ENCODE measurements at places on chromosomes 6 and 20.

- peaks cover 5% of the 10 kb centered on the region for H3K36me3 ChIP-seq
- peak overlapping the region; percentile 91 for H3K4me3 ChIP-seq
- H3K27ac ChIP-seq, result peak overlapping the region; percentile 5
- H3K27me3 ChIP-seq, result no peaks in the 10 kb centered on the region
These were observed 420 bp upstream of the BTN2A1 start for GRCh38 chr6:26457264-26457805.

DNA sequence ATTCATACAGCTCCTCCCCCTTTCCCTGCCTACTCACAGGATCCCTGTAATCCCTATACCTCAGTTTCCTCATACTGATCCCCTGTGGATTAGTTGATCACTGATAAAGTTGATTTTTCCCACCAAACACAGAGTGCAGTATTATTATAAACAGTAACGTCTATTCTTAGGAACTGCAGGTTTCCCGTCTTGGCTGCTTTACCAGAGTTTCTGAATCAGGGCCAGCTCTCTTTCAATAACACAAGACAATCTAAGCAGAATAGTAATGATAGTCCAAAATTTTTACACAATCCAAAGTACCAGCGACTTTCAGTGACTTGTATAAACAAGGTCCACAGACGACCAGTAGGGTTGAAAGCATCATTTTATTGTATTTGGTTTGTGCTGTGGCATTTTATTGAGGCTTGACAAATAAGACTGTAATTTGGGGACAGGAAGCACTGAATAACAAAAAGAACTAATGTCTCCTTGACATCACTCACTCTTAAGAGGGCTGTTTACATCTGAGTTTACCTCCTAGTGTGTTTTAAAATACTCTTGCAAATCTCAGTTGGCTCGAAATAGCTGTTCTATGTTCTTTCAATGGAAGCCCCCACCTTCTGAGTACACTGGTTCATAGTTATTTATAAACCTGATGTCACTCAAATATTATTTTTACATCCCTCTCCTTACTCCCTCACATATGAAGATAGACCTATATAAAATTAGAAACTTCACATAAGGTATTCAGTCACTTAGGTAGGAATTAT lies 6.1 kb upstream of the JARID2 start:
- no peaks in the 10 kb centered on the region for H3K4me1 ChIP-seq
- H3K27ac ChIP-seq, result no peak overlapping the region
- H3K4me3 ChIP-seq, result no peak overlapping the region
- DNase-seq, result no peak
- no peaks in the 10 kb centered on the region for H3K27me3 ChIP-seq

GRCh38 chr20:52104546-52105441 lies 86.8 kb downstream of the ZFP64 start:
- no peaks in the 10 kb centered on the region for H3K36me3 ChIP-seq
- no peaks in the 10 kb centered on the region for H3K27me3 ChIP-seq
- H3K4me1 ChIP-seq, result no peaks in the 10 kb centered on the region
- DNase-seq, result no peak

DNA sequence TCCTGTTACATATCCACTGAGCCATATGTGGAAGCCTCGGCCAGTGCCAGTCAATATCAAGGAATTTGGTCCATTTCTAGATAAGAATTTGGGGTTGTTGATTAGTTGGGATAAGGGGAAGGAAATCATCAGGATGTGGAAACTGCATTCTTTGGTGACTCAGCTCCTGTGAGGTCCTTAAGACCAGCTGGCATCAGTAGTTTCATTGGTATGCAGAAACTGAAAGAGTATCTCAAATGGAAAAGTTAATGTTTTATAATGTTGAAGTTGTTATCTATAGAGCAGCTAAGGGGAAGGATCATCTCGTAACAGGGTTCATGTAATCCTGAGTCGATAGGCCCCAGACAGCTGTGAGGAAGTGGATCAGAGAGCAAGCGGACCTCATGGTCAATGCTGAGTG lies 87.9 kb upstream of the PRND start:
- no peak for DNase-seq
- H3K4me1 ChIP-seq, result no peaks in the 10 kb centered on the region
- no peak overlapping the region for H3K4me3 ChIP-seq
- no peak overlapping the region for H3K27ac ChIP-seq

DNA sequence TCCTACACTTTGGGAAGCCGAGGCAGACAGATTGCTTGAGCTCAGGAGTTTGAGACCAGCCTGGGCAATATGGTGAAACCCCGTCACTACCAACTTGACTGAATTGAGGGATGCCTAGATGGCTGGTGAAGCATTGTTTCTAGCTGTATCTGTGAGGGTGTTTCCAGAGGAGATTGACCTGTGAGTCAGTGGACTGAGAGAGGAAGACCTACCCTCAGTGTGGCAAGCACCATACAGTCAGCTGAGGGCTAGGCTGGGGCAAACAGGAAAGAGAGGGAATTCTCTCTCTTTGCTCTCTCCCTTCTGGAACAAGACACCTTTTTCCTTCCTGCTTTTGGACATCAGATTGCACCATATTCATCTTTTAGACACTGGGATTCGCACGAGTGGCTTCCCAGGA lies 3.7 kb upstream of the ZUP1 start:
- H3K27me3 ChIP-seq, result no peaks in the 10 kb centered on the region
- H3K4me3 ChIP-seq, result no peak overlapping the region
- H3K36me3 ChIP-seq, result no peaks in the 10 kb centered on the region
- peaks cover 4% of the 10 kb centered on the region for H3K4me1 ChIP-seq
- H3K27ac ChIP-seq, result no peak overlapping the region
- no peak for DNase-seq

- H3K4me3 ChIP-seq, result no peak overlapping the region
- no peak for DNase-seq
- no peaks in the 10 kb centered on the region for H3K4me1 ChIP-seq
- H3K27ac ChIP-seq, result no peak overlapping the region
These were observed 13.8 kb upstream of the GTF3C6 start for GRCh38 chr6:110944681-110945151.

DNA sequence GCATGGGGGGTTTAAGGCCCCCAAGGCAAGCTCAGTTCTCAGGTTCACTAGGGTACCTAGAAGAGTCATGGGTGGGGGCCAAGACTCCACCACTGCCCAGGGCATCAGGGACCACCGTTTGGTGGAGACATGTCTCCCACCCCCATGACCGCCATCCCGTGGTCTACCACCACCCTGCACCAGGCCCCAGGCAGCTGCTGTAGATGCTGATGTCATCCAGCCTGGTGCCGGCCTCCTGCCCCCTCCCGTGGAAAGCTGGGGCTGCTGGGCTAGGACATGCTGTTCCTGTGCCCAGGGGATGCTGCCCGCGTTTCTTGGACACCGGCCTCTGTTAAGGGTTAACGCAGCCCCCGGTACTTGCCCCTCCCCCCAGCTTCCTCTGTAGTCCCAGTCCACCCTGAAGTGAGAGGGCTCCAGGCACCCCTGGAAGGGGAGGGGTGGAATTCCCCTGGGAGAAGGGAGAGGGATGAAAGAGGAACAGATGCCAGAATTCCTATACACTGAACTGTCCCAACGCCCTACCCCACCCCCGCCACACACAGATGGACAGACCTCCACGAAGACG lies 587 bp downstream of the IP6K3 start:
- no peaks in the 10 kb centered on the region for H3K4me1 ChIP-seq
- DNase-seq, result no peak
- no peak overlapping the region for H3K4me3 ChIP-seq
- peaks cover 75% of the 10 kb centered on the region for H3K27me3 ChIP-seq

DNA sequence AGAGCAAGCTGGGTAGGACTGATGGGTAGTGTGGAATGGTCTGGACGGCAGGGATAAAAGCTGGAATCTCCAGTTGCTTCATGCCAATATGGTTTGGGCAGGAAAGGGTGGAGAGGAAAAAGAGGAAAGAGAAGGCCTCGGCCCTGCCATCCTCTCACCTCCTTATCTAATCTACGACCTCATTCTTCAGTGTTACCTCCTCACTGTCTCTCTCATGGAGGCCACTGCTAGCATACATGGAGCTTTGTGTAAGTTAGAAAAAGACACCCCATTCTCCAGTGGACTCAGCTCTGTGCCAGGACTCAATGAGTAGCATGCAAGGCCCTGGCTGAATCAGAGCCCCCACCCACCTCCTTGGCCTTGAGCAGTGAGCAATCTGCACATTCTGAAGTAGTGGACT lies 6.1 kb upstream of the ARID1B start:
- no peaks in the 10 kb centered on the region for H3K36me3 ChIP-seq
- H3K4me3 ChIP-seq, result no peak overlapping the region
- DNase-seq, result no peak
- no peaks in the 10 kb centered on the region for H3K27me3 ChIP-seq
